Stomach (tissue), 19 donors: ENCODE measurements at places on chromosomes 7 and 10. TPM values are rescaled to one million over a fixed set of nuclear protein-coding genes. Genes with fewer than 3 reads are reported as not detected.

Gene PPP1R17
- total RNA-seq, result not detected

Gene GRID1
- 1.5 TPM for total RNA-seq

Gene OR13A1
- total RNA-seq, result not detected

Gene KNDC1
- total RNA-seq, result 1.7 TPM

Gene AFAP1L2
- 19.3 TPM for total RNA-seq

Gene SAP25
- 0.92 TPM for total RNA-seq

Gene PLXDC2
- 57.2 TPM for total RNA-seq

Gene FGFR2
- 17.1 TPM for total RNA-seq

GRCh38 chr7:96238976-96239766 is 82.7 kb downstream of the SLC25A13 start:
- no peak for DNase-seq

GRCh38 chr10:62637249-62638061 is 167.1 kb upstream of the ADO start:
- peak; percentile 33 for DNase-seq

- peak; percentile 96 for DNase-seq
These were observed 44.8 kb downstream of the MYOF start for GRCh38 chr10:93437086-93437945.

DNA sequence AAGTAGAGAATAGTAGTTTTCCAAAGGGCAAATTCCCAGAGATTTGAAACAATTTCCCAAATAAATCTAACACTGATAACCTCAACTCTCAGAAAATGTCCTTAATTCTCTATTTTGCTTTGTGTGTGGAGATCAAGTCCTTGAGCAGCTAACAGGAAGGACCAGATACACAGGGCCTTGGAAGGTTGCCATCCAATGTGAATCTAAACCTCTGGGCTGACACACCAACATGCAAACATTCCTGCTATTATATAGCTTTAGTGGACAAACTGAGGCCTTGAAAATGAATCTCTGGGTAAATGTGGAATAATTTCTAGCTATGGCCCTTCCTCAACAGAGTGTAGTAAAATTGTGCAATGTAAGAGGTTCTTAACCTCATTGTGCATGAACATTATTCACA is 44.1 kb upstream of the PARD3 start:
- no peak for DNase-seq

- DNase-seq, result no peak
These were observed 1291.6 kb upstream of the AUTS2 start for GRCh38 chr7:68306692-68307107.

- DNase-seq, result no peak
These were observed 434.4 kb downstream of the AUTS2 start for GRCh38 chr7:70032649-70033048.

- DNase-seq, result no peak
These were observed 21.6 kb downstream of the OGDHL start for GRCh38 chr10:49740346-49741107.

DNA sequence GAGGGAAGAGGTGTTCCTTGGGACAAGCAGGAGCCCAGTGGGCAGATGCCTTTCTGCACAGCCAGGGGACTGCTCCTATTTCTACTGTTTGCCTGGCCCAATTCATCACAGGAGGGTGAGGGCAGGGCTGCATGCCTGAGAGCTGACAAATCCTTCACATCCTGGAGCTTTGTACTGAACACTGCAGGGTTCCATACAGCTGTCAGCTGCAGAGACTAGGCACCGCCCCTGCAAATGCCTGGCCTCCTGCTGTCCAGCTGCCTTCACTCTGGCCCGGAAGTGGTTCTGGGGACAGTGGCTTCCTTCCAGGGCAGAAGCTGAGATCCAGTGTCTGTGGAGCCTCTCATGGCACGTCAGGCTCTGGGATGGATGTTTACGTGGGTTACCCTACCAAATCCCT is 470.7 kb downstream of the DNAJB6 start:
- DNase-seq, result no peak

DNA sequence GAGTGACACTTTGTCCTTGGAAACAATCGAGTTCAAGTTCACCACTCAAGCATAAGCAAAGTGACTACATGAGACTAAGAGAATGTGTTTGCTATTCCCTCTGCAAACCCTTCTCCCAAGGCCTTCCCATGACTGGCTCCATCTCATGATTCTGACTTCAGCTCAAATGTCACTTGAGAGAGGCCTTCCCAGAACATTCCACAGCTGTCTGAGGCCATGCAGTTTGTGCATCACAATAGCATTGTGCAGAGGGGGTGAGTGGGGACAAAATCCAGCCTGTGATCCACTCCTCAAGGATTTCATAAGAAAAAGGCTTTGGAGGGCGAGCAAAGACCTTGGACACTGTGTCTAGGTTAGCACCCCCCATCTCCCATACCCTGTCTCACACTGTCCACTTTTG is 6.9 kb upstream of the LRMDA start:
- DNase-seq, result no peak

DNA sequence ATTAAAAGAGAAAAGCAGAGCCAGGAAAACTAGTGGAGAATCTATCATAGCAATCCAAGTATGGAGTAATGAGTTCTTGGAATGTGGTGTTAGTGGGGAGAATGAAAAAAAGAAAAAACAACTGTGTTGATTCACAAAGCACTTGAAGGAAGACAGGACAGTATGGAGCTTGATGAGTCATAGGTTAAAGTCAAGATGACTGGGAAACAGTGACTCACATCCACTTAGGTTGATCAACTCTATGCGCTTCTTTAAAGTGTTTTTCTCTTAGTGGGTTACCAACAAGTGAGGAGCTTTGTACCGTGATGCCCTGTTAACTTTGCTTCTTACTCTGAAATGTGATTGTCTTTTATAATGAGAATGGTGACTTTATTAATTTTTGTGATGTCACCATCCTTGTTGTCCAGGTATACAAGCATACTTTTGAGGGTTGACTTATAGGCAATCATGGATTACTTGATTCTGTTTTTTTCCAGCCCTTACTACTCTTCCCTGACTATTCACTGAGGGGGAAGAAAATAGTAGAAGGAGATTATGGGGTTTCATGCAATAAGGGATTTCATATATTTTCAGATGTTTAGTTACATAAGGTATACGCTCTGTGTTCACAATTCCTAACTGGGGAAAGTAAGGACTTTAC is 32.1 kb upstream of the MDFIC start:
- DNase-seq, result no peak

DNA sequence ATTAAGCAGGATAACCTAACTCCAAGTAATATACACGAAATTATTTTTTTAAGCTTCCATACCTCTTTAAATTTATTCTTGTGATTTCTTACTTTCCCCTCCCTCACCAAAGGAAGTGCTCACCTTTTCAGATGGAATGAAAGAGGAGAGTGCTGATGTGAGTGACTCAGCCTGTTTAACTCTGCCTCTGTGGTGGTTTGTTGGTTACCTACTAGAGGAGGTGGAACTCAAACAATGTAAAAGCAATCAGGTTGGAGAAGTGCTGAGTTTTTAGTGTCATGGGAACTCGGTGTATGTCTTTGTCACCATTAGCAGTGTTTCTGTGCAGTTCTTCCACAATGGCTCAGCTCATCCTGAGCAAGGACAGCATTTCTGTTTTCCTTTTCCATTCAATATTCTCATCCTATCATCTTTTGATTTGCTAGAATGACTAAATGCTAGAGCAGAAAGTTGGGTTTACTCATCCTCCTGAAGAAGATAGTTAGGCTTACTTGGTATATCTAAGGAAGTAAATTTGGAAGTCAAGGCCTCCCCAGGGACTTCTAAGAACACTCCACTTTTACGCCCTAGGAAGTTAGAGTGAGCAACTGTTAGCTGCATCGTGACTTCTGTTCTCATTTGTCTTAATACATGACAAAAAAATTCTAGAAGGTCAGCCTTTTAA is 6.0 kb downstream of the ADD3 start:
- DNase-seq, result no peak

GRCh38 chr7:159048656-159049055 is 96.0 kb downstream of the VIPR2 start:
- no peak for DNase-seq

DNA sequence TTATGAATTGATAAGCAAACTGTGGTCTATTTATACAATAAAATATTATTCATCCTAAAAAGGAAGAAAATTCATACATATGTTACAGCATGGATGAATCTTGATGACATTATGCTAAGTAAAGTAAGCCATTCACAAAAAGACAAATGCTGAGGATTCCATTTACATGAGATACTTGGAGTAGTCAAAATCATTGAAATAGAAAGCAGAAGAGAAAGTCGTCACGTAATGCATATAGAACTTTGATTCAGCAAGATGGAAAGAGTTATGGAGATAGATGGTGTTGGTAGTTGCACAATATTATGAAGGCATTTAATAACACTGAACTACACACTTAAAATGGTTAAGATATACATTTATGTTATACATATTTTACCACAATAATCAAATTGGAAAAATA is 309.7 kb upstream of the KLF6 start:
- DNase-seq, result no peak
